ENCODE measurements at places on chromosomes 6 and 20.

DNA sequence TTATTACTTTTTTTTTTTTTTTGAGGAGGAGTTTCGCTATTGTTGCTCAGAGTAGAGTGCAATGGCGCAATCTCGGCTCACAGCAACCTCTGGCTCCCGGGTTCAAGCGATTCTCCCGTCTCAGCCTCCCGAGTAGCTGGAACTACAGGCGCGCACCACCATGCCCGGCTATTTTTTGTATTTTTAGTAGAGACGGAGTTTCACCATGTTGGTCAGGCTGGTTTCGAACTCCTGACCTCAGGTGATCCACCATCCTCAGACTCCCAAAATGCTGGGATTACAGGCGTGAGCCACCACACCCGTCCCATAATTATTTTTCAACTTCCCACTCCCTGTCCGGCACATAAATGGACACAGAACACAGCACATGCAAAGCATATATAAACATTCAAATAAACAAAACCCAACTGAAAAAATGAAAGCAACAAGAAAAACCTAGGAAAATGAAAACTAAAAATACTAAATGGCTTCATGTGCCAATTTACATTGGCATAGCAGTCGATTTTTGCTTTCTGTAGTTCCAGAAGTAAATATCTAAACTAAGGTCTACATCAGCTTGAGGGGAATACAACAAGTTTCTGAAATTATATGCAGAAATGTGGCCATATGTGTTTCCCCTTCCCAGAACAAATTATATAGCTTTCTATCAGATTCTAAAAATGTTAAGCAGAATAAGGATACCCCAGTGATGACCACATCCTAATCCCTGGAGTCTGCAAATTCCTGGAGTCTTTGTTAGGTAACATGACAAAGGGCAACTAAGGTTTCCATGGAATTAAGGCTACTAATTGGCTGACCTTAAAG is 113.9 kb downstream of the HFE start:
- H3K27me3 ChIP-seq: peaks cover 25% of the 10 kb centered on the region
- H3K27ac ChIP-seq: peak overlapping the region; percentile 90
- peaks cover 37% of the 10 kb centered on the region for H3K4me1 ChIP-seq
- peak overlapping the region; percentile 69 for H3K4me3 ChIP-seq
- no peak for DNase-seq

GRCh38 chr6:157058574-157058973 is 264.7 kb downstream of the TMEM242 start:
- H3K27ac ChIP-seq: no peak overlapping the region
- H3K4me3 ChIP-seq: no peak overlapping the region
- H3K36me3 ChIP-seq: peaks cover 11% of the 10 kb centered on the region
- DNase-seq: no peak
- no peaks in the 10 kb centered on the region for H3K27me3 ChIP-seq

DNA sequence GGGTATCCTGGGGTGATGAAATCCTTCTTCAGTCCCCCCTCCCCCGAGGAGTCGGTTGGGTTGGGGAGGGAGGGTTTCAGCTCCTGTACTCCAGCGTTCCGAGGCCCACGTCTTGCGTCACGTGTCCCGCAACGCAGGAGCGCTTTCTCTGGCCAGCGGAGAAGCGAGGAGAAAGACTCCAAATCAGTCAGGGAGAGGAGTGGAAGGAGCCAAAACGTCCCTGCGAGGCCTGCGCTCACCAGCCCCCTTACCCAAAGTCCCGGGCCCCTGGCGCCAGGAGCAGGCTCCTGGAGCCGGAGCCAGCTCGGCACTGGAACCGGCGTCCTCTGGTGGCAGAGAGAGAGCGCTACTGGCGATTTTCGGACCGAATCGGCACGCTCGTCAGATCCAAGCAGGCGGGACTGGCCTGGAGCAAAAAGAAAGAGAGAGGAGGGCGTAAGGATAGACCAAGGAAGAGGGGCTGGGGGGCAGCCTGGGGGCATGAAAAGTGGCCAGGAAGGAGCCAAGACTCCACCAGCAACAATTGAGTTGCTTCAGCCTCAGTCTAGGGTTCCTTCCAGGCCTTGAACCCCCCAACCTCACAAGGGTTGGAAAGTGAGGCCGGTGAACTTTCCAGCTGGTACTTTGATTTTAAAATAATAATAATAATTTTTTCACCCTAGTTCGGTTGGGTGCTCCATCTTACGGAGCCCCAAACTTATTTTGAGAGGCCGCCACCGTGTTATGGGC is at the start of gene GNAS:
Gene GNAS (plus strand): TSS at position 174 of the 729 bp plus-strand sequence.
- H3K27me3 ChIP-seq: peaks cover 64% of the 10 kb centered on the region
- H3K4me1 ChIP-seq: peaks cover 29% of the 10 kb centered on the region
- H3K36me3 ChIP-seq: peaks cover 1% of the 10 kb centered on the region
- no peak within 1 kb of the TSS for H3K27ac ChIP-seq
- H3K4me3 ChIP-seq: peak within 1 kb of the TSS; percentile 93
- DNase-seq: peak; percentile 37

DNA sequence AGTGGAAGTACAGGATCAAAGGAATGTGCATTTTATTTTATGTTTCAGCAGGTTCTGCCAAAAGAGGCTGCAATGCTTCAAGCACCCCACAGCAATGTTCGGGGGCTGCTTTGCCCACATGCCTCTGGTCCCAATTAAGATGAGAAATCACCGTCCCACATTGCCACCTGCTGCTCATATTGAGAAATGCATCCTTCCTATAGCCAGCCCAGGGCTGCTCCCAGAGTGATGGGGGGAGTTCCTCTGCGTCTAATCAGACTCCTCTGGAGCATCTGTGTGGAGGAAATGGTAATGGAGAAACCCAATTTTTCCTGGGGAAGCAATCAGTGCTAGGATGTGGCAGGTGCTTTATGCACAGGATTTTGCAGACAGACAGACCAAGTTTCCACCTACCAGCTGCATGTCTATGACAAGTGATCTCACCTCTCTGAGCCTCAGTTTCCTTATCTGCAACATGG is 33.7 kb downstream of the PTGIS start:
- H3K36me3 ChIP-seq: peaks cover 29% of the 10 kb centered on the region
- peak; percentile 55 for DNase-seq
- H3K4me3 ChIP-seq: peak overlapping the region; percentile 62
- peak overlapping the region; percentile 91 for H3K27ac ChIP-seq
- peaks cover 22% of the 10 kb centered on the region for H3K4me1 ChIP-seq
- H3K27me3 ChIP-seq: no peaks in the 10 kb centered on the region

DNA sequence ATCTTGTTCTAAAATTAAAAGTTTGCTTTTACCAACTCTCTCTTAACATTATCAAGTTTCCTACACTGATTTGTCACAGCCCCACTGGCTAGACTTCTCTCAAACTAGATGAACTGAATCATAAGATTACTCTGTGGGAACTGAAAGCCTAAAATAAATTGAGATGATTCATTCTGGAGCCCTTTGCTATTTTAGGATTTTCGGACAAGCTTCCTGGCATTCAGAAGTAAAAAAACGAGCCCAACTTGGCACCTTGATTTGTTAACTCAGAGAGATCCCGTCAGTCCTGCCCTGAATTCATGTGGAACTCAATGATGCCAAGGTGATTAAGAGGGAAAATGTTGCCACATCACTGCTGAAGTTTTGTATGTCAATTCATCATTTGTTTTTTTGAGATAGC is 122.0 kb upstream of the NRSN1 start:
- DNase-seq: no peak
- no peaks in the 10 kb centered on the region for H3K4me1 ChIP-seq
- H3K4me3 ChIP-seq: no peak overlapping the region
- no peaks in the 10 kb centered on the region for H3K36me3 ChIP-seq

DNA sequence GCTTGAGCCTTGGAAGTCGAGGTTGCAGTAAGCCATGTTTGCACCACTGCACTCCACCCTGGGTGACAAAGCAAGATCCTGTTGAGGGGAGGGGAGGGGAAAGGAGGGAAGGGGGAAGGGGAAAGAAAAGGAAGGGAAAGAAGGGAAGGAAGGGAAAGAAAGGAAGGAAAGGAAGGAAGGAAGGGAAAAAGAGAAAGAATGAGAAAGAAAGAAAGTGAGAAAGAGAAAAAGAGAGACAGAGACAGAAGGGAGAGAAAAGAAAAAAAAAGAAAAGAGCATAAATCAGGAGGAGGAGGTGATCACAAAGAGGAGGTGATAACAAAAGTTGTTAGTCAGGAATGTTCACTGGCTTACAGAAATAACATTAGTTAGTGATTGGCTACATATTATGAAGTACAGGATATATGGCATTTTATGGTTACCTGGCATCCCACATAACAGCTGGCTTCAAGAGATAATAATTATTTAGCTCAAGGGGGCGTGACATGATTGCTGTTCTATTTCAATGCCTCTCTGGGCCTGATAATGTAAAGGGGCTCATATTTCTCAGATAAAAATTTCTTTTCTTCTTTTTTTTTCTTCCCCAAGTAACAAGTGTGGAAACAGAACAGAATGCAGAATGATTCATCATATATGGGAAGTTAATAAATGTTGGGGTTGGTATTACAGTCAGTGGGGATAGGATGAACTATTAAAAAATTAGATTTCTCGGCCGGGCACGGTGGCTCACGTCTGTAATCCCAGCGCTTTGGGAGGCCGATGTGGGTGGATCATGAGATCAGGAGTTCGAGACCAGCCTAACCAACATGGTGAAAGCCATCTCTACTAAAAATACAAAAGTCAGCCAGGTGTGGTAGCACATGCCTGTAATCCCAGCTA is 27.1 kb downstream of the SAMHD1 start:
- H3K27ac ChIP-seq: no peak overlapping the region
- H3K36me3 ChIP-seq: peaks cover 69% of the 10 kb centered on the region
- H3K4me3 ChIP-seq: no peak overlapping the region
- no peaks in the 10 kb centered on the region for H3K27me3 ChIP-seq
- no peak for DNase-seq
- peaks cover 6% of the 10 kb centered on the region for H3K4me1 ChIP-seq

DNA sequence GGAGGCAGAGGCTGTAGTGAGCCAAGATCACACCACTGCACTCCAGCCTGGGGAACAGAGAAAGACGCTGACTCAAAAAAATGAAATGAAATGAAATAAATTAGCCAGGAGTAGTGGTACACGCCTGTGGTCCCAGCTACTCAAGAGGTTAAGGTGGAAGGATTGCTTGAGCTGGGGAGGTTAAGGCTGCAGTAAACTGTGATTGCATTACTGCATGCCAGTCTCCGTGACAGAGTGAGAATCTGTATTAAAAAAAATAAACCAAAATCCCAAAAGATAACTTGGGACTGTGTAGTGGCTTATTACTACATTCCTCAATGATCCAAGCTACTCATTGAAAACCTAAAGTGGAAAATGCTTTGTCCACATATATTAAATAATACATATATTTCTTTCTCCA is 87.0 kb downstream of the SGK1 start:
- no peak overlapping the region for H3K27ac ChIP-seq
- H3K4me3 ChIP-seq: no peak overlapping the region
- H3K27me3 ChIP-seq: no peaks in the 10 kb centered on the region

GRCh38 chr6:149728499-149729234 is 10.8 kb upstream of the LATS1 start:
- H3K36me3 ChIP-seq: peaks cover 44% of the 10 kb centered on the region
- peak overlapping the region; percentile 58 for H3K4me3 ChIP-seq
- H3K4me1 ChIP-seq: peaks cover 23% of the 10 kb centered on the region
- no peaks in the 10 kb centered on the region for H3K27me3 ChIP-seq
- DNase-seq: no peak
- H3K27ac ChIP-seq: peak overlapping the region; percentile 80

DNA sequence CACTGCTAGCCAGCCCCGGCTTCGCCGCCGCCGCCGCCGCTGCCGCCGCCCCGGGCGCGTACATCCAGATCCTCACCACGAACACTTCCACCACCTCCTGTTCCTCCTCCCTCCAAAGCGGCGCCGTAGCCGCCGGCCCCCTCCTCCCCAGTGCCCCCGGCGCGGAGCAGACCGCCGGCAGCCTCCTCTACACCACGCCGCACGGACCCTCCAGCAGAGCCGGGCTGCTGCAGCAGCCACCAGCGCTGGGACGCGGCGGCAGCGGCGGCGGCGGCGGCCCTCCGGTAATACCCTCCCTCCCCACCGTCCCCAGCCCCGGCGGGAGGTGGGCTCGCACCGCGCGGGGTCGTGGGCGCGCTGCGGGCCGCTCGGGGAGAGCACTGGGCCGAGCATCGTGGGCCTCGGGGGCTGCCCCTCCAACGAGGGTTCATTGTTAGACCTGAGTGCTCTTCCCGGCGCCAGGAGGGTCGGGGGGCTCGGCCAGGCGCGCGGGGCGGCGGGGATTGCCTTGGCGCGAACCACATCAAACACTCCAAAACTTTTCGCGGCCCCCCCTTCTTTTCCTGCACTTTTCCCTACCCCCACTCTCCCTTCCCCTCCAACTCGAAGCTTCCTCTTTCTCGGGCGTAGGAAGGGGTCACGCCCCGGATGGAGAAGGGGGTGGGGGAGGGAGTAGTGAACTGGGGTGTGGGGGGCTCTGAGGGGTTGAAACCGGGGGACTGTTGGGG is 827 bp downstream of the E2F3 start:
- peak; percentile 31 for DNase-seq
- peaks cover 18% of the 10 kb centered on the region for H3K36me3 ChIP-seq
- peak overlapping the region; percentile 97 for H3K4me3 ChIP-seq
- H3K4me1 ChIP-seq: peaks cover 45% of the 10 kb centered on the region
- no peaks in the 10 kb centered on the region for H3K27me3 ChIP-seq

DNA sequence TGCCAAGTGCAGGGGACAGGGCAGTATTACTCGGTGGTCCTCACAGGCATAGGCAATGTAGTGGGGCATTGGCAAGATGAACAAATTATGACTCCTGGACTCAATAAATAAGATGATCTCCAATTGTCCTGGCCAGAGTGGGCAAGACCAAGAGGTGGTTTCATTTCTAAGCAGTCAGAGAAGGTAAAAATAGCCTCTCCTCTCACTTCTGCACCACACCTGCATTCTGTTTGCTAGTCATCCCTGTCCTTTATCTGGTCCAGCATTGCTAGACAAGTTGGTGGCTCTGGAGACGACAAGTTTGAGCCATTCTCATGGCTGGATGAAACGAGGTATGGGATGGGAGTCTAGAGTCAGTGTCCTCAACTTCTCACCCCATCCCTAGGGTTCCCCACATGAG is 83.0 kb downstream of the BANF2 start:
- no peaks in the 10 kb centered on the region for H3K36me3 ChIP-seq
- DNase-seq: no peak
- H3K27me3 ChIP-seq: peaks cover 2% of the 10 kb centered on the region

DNA sequence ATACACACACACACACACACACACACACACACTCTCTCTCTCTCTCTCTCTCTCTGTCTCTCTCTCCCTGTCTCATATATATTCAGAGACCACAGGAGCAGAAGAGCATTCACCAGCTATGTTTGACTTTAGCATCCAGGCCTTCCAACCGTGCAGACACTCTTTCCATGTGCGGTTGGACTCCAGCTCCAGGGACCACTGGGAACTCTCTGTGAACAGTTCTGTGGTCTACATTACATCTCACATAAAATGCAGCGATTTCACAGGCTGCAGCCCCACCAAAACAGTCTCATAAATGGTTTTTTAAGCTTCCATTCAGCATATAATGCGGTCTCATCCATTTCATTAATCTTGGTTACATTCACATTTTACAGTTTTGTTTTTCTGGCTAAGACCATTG is 508.4 kb upstream of the SULF2 start:
- H3K27me3 ChIP-seq: peaks cover 2% of the 10 kb centered on the region
- H3K27ac ChIP-seq: no peak overlapping the region
- H3K36me3 ChIP-seq: no peaks in the 10 kb centered on the region
- no peak overlapping the region for H3K4me3 ChIP-seq
- no peak for DNase-seq

GRCh38 chr20:51121272-51121671 is 98.4 kb upstream of the KCNG1 start:
- peaks cover 26% of the 10 kb centered on the region for H3K27me3 ChIP-seq
- H3K36me3 ChIP-seq: no peaks in the 10 kb centered on the region
- no peak overlapping the region for H3K27ac ChIP-seq
